ENCODE measurements at places on chromosomes 3 and 15.

GRCh38 chr3:172786036-172786435 is 35.5 kb downstream of the ECT2 start:
- DNase-seq = no peak

DNA sequence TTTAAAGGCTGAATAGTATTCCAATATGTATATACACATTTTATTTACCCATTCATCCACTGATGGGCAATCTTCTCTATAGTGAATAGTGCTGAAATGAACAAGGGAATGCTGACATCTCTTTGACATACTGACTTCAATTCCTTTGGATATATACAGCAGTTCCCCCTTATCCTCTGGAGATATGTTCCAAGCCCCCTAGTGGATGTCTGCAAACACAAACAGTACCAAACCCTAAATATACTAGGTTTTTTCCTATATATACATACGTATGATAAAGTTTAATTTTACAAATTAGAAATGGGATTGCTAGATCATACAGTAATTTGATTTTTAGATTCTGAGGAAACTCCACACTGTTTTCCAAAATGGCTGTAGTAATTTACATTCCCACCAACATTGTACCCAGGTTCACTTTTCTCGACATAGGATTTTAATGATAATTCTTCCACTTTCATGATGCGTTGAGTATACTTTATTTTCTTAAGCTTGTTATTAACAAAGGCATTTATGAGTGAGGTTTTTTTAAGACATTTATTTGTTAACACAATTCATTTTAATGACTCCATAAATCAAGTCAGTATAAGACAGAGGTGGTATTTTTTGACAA is 38.2 kb downstream of the VPS13C start:
- DNase-seq = no peak

DNA sequence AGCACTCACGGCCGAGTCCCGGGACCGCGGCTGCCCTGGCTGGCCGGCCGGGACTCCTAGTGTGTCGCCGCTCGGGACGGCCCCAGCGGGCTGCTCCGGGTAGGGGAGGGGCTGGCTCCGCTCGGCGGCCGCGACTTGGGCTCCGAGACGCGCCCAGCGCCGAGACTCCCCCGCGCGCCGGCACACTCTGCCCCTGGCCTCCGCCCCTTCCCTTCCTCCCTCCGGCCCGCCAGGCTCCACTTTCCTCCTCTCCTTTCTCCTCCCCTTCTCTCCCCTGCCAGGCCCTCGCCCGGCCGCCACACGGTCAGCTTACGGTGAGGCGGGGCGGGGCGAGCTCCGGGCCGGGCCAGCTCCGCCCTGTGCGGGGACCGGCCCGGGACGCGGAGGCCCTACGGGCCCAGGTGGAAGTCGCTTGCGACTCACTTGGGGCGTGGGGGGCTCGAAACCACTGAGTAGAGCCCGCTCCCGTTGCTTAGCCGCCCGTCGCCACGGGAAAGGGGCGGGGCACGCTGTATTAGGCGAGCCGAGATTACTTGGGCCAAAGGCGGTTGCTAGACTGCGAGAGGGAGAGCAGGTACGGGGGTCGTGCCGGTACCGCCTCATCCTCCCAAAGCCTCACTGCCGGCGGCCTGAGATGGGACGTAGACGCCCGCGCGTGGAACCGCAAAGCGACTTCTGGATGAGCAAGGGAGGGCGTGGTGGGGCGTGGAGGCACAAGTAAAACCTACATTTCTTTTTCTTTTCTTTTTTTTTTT is at the start of gene ITGB5:
Gene ITGB5, minus strand, starts transcription at position 189 of the 755 bp plus-strand sequence. CDS start 365 bp downstream, outside the sequence.
- DNase-seq = peak; percentile 80

DNA sequence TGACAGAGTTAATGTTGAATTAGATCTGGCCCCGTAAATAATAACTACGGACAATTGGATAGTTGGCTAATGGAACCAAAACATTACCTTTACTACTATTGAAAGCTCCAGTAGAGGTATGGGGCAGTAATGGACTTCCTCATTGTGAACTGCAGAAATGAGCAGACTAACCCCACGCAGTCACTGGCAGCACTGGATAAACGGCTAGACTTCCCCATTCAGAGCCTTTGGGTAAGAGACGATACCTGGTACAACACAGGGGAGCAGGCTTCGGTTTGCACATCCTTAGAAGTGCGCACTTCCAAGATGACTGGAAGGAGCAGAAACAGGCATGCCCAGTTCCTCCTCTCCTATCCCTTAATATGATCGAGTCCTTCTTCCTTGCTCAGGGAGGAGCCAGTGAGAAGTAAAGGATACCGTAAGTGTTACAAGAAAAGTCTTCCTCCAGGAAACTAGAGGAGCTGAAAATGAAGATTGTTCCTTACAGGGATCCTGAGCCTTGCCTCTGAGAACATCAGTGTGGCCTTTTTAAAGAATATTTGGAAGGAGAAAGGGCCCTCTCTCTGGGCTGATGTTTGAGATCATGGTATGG is 100.5 kb upstream of the NECTIN3 start:
- no peak for DNase-seq

GRCh38 chr3:105431200-105431599 is 64.5 kb downstream of the ALCAM start:
- no peak for DNase-seq
